ENCODE measurements at places on chromosomes 6 and 20.

DNA sequence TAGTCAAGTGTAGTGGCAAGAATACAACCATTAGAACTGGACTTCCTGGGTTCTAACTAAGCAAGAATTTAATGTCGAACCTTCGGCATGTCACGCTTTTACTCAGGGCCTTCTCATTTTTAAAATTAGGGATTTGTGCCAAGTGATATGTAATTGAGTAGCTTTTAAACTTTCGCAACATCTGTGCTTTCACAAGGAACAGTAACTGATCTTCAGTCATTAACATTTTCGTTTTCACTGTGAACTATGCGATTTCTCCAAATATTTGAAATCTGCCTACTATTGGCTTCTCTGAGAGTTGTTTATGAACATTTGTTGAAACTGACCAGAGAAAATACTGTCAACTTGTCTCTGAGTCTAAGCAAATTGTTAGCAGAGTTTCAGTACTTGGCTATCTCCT lies 27.6 kb downstream of the GRM1 start:
- no peak for DNase-seq

GRCh38 chr6:139881728-139882211 lies 507.3 kb upstream of the CITED2 start:
- no peak for DNase-seq

DNA sequence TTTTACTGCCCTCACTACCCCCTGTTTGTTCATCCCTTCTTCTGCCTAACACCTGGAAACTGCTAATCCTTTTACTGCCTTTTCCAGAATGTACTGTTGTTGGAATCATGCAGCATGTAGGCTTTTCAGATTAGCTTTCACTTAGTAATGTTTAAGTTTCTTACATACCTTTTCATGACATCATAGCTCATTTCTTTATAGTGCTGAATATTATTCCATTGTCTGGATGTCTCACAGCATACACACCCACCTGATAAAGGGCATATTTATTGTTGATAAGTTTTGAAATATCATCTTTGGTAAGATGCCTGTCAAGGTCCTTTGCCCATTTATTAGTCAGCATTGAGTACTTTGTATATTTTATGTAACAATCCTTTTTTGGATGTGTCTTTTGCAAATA lies 588.2 kb upstream of the NRSN1 start:
- DNase-seq = no peak

GRCh38 chr6:7139835-7140470 lies 32.2 kb downstream of the RREB1 start:
- DNase-seq = no peak

DNA sequence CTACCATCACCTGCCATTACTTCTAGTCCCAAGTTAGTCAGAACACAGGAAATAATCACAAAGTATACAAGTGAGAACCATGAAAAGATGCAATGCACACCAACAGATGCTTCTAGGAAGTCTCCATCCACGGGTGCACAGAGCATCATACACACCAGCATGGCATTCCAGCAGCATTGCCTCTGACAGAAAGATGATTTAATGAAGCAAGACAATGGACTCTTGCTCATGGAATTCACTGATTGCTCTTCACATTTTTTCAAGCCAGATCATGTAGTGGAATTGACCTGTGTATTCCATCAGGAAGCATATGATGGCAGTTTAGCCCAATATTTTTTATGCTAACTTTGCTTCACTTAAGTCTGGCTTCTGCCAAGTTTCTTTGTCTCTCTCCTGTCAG lies 406.3 kb upstream of the RGS17 start:
- no peak for DNase-seq

DNA sequence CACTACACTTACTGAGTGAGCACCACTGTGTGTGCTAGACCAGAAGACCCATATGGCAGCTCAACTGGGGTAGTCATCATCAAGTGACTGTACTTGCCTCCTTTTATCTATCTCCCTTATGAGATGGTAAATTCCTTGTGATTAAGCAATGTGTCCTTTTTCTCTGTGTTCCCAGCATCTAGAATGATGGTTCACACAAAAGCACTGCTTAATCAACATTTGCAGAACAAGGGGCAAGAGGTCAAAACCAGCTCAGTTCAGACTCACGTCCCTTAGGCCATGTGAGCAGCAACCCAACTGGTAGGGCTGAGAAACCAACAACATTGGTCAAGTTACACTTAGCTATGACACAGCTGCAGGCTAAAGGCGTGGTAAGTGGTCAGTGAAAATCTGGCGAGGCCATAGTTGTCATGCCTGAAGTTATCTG lies 10.0 kb downstream of the TRAM2 start:
- no peak for DNase-seq

DNA sequence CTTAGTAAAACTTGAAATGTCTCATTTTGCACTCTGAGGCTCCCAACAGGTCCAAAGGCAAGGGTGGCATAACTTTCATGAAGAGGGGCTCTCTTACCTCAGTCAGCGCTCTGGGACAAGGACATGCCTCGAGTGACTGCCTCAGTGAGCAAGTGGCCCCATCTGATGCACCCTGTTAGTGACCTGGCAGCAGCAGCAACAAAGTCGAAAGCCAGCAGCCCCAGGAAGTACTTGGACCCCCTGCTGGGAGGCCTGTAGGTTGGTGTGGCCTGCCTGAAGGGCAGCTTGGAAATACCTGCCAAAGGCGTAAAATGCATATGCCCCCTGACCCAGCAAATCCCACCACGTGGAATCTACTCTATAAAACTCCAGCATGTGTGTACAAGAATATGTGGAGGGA lies 13.2 kb downstream of the MAP1LC3A start:
- DNase-seq = no peak

DNA sequence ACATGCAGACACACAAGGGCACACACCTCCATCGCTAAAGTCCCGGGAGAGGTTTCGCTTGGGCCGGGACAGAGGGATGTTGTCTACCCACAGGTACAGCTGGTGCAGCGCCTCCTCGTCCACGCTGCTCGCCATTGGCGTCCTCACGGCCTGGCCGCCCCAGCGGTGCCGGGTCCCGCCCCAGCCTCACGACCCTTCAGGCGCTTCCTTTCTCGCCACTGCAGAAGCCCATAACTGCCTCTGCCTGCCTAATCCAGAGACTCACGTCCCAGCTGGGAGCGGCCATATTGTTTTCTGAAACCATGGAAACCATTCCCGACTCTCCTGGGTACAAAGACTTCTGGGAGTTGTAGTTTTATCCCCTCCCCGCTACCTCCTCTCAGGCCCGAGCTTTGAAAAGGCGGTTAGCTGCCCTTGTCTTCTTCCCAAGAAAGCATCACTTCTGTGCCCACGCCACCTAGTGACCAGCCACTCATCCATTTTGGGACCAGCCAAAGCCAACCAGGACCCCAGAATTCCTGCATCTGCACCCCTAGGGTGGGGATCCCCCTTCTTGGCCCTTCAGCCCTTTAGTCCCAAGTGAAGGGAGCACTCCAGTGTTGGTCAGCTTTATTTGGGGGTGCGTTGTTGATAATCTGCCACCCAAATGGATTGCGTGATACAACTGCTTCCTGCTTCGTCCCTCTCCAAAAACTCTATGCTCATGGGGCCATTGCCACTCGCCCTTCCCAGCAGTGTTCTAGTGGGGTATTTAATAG lies at the start of gene SPEF1:
Gene SPEF1, minus strand, starts transcription at position 296 of the 758 bp plus-strand sequence. Its CDS starts 161 bp downstream, at position 135.
- DNase-seq = no peak

GRCh38 chr6:134515986-134516385 lies 198.1 kb upstream of the SGK1 start:
- no peak for DNase-seq

DNA sequence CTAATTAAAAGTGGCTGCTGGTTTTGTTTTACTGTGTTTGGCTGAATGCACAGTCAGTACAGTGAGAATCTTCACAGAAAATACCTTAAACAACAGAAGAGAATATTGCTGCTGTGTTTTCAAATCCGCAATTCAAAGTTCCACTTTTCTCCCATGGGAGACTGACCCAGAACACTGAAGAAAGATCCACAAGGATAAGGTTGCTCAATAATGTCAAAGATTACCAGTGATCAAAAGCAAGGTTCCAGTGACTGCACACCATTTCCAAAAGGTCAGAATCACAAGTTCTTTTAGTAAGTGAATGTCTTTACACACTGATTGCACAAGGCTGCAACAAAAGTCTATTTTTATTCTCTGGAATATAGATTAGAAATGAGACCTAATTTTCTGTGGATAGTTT lies 82.3 kb downstream of the EPHA7 start:
- DNase-seq = no peak

- DNase-seq = no peak
These were observed 52.5 kb downstream of the SSR1 start for GRCh38 chr6:7260291-7261031.

GRCh38 chr6:82603871-82604270 lies 240.3 kb downstream of the TPBG start:
- no peak for DNase-seq

- no peak for DNase-seq
These were observed 26.9 kb upstream of the LRRC1 start for GRCh38 chr6:53767941-53768340.

GRCh38 chr6:100506651-100507050 lies 41.9 kb upstream of the SIM1 start:
- no peak for DNase-seq

- DNase-seq = no peak
These were observed 182.3 kb upstream of the RAB32 start for GRCh38 chr6:146361128-146361924.

DNA sequence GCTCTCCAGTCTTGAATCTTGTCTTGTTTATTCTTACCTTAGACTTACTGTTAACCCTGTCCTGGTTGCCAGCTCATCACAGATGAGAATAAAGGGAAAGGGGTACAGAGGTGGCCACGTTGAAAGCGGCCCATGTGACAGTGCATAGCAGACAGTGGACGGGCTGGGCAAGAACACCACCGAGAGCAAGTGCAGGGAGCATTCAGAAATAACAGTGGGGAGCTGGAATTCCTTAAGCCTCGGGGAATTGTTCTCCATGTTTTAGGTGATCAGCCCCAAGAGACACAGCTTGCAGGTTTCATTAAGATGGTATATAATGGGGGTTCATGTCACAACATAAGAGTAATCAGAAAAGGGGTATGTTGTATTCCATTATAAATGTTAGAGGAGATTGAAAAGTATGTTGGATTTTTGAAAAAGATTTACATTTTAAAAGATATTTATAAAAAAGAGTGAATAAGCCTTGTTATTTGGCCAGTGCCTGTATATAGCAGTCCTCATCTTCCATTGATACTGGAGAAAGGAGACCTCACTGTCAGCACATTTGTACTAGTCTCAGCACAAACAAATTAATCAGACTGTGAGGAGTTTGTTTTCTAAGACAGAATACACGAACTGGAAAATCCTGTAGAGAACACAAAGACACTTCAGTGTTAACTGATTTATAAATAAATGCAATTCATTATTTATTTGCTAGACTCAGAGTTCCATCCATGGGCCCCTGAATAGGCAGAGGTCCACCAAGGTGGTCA lies 35.4 kb downstream of the VAPB start:
- DNase-seq = no peak

GRCh38 chr20:2338411-2339066 lies 42.2 kb upstream of the TGM6 start:
- no peak for DNase-seq

GRCh38 chr6:150528648-150529285 lies 70.9 kb upstream of the PLEKHG1 start:
- no peak for DNase-seq

DNA sequence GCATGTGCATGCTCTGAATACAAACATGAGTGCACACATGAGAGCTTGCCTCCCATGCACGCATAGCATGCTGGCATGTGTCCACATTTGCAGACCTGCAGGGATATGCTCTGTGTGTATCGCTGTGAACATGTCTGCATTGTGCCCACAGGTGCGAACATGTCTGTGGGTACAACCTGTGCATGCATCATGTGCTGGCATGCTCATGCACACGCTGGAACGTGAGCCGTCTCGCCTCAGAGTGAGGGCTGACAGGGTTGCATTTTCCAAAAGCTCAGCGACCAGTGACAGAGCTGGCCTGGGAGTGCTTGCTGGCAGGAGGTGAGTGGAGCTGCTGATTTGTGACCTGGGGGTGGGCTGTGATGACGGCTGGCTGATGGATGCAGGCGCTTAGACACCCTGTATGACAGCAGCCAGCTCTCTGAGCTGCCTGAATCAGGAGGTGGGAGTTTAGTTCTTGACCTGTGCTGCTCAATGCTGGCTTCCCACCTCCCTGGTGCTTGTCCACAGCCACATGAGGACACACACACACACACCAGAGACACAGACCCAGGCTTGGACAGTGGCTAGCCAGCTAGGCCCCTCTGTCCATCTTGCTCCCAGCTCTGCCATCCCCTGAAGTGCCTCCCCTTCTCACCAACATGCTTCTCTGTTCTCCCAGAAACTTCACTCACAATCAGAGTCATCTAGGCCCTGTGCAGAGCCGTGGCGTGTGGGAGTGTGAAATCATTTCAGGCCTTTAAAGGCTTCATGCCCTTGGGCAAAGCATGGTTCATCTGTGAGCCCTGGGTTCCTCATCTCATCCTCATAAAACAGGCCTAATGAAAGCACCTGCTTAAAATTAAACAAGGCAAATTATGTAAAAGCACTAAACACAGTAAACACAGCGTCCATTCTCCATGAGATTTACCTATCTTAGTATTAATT lies 51.4 kb downstream of the CD40 start:
- DNase-seq = no peak

GRCh38 chr20:48770700-48771442 lies 56.9 kb downstream of the PREX1 start:
- no peak for DNase-seq

GRCh38 chr20:3670511-3670910 lies 7.3 kb upstream of the GFRA4 start:
- DNase-seq = no peak

DNA sequence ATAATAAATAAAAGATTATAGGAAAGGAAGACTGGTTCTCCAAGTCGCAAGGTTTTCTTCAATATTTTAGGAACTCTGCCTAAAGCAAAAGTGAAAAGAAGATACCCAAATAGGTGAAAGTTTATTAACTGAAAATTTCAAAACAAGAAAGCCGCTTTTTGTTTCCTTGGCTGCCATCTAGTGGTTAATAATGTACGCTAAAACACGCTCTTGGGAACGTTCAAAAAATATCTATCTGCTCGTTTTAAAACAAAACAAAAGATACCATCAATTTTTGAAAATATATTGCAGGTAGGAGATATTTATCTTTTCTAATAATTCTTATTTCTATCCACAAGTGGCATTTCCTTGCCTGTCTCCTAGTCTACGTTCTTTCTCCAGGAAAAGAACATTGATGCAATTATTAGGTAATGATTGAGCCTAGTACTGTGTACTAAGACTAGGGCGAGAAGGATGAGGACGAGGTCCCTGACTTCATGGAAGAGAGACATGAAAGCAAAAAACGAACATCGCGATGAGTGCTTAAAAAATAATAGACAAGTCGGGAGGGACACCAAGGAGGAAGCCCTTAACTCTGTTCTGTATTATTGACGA lies 97.2 kb downstream of the SPTLC3 start:
- no peak for DNase-seq

DNA sequence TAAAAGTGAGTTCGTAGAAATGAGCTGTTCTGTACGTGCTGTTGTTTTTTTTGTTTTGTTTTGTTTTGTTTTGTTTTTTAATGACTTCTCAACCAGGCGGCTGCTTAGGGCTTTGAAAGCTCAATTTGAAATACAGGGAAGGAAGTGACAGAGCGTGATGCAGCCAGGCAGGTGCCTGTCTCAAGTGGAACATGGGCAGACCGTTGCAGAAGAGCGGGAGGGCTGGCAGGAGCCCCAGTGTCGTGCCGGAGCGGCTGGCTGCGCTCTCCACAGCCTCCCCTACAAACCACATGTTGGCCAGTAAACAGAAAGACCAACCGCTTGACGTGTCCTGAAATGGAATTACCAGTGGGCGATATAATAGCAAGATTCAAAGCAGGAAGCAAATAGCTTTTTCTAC lies 164.9 kb upstream of the RREB1 start:
- DNase-seq = no peak

Data from stimulated activated CD8-positive, alpha-beta memory T cell treated with anti-CD3 and anti-CD28 coated beads, Interleukin-4, amount 100 ng/mL, for 1 hour (primary cell).